Stimulated activated CD4-positive, alpha-beta T cell treated with anti-CD3 and anti-CD28 coated beads, Interleukin-2, amount 100 ng/mL, for 4 hours (primary cell): ENCODE measurements at places on chromosomes 11 and 22.

DNA sequence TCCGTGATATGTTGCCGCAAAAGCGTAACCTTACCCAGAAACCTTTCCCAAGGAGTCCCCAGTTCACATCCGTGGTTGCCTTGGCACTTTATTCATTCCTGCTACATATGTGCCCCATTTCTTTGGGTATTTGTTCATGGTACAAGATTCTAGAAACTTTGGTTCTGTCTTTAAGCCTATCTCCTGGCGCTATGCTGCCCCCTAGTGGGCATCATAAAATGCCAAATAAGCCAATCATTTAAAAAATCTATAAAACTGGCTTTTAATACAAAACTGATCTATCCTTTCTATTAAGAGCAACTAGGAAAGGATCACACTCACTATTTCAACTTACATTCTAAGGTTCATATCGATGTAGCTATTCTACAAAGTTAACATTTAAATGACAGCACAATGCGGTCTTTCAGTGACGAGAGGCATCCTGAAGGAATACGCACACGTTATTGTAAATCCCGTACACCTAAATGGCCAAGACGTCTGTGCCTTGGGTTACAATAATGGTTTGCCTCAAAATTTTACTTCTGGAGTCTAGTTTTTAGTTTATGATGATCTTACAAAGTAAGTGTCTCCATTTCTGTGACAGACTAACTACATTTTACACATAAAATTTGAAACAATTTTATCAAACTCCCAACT is 16.2 kb downstream of the PIWIL3 start:
- peak; percentile 30 for DNase-seq

GRCh38 chr11:3156282-3156660 is 8.8 kb downstream of the OSBPL5 start:
- no peak for DNase-seq

- DNase-seq: no peak
These were observed 81.1 kb upstream of the CRTAM start for GRCh38 chr11:122757201-122757600.

- DNase-seq: no peak
These were observed 71.6 kb downstream of the C11orf58 start for GRCh38 chr11:16809886-16810668.

- DNase-seq: no peak
These were observed 106.4 kb downstream of the MIAT start for GRCh38 chr22:26763633-26764361.

DNA sequence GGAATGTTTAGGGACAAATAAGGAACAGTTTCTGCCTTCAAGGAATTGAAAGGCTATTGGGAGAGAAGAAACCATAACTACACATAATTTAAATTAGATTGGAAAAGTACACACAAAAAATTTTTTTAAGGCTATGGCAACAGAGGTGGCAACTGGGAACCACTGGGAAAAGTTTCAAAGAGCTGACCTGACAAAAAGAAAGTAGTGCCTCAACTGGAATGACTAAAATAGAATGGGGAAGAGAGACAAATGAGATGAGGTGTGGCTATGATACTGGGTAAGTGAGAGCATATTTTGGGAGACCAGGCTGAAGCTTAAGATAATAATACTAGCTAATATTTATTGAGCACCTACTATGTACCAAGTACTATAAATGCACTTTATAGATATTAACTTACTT is 2.9 kb upstream of the AKIP1 start:
- no peak for DNase-seq

GRCh38 chr11:121968638-121969037 is 147.4 kb downstream of the BLID start:
- no peak for DNase-seq

DNA sequence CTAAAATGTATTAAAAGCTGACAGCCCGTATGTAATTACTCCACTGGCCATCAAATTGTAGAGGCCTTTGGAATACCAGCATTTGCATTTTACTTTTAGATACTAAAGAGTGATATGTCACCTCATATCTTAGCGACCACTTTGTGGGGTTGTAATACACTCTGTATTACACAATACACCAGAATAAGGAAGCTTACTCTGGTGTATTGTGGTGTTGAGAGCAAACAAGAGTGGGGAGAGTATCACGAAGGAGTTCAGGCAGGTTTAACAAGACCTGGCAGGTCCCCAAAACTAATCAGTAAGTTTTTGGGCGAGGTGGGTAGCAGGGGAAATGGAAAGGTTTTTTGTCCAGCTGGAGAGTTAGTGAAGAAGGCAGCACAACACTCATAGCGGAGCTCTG is 3.2 kb downstream of the NUP50 start:
- DNase-seq: no peak

DNA sequence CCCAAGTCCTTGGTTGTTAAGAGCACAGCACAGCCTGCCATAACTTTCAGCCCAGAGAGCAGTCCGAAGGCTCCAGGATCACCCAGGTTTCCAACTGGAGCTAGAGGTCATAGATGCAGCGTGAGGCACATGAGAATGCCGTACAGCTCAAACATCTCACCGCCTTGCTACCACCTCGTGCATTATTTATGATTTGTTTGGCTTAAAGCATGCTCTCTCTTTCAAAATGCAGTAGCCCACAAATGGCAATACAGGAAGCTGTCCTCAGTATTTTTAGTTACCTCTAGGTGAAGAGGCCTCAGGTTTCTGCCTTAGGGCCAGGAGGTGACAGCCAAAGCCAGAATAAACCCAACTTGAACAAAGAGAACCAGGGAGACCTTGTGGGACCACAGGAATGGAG is 14.4 kb downstream of the SCN3B start:
- no peak for DNase-seq

DNA sequence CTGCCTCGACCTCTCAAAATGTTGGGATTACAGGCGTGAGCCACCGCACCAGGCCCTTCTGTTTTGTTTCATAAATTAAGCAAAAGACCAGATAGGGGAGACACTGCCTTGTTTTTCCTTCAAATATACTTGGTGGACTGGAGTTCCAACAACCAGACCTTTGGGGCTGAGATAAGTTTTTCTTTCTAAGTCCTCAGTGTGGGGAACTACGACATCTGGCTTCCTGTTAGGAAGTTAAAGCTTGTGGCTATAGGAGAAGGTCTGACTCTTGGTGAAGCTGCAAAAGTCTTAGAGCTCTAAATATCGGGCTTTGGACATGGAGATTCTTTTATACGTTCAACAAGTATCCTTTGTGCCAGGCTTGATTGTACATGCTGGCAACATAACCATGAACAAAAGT is 64.1 kb upstream of the EED start:
- no peak for DNase-seq

- DNase-seq: no peak
These were observed 11.1 kb upstream of the RFPL1 start for GRCh38 chr22:29427176-29427760.

DNA sequence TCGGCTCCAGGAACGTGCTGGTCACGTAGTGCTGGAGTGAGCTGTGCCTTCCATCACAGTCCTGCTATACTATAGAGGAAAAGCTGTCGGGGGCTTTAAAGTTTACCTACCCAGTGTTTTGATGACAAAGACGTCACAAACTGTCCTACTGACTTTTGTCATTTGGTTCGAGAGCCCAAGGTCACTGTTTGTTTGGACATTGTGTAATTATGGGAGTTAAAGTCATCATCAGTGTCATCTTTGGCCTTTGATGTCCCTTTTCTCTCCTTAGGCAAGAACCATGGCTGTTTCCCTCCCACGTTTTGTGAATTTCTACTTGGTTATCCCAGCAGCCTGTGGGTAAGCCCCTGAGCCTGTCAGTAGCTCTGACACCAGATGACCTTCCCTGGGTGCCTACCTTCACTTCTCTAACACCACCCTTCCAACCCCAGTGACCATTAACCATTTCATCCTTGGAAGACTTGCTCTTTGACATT is 59.3 kb downstream of the SLC1A2 start:
- no peak for DNase-seq

- DNase-seq: no peak
These were observed 7.9 kb downstream of the LDHC start for GRCh38 chr11:18420067-18420466.

DNA sequence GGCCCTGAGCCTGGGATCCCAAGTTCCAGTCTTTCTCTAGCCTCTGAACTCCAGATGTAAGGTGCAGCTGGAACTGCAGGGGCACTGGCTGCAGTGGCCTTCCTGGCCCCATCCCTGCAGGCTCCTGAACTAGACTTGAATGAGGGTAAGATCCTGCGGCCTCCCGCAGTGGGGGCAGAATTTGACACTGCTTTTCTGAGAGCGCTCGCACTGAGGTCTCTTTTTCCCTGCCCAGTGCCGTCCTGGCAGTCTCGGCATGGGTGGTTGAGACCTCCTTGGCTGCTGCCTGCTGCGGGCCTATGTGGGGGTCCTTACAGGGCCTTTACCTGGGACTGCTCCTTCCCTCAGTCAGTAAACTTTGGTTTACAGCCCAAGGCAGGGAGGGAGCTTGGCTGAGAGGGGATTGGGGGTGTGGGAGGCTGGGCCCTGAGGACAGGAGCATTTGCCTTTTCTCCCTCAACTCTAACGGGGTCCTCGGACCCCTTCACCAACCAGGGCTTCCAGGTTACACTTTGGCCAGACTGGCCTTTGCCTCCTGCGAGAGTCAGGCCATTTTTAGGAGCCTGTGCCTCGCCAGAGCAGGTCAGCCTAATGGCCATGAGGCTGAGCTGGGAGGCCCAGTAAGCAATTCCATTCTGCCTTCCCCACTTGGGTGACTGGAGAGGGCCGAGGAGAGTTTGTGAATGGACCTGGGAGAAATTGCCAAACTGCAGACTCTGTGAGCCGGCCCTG is 35.4 kb downstream of the FAM83F start:
- DNase-seq: no peak

DNA sequence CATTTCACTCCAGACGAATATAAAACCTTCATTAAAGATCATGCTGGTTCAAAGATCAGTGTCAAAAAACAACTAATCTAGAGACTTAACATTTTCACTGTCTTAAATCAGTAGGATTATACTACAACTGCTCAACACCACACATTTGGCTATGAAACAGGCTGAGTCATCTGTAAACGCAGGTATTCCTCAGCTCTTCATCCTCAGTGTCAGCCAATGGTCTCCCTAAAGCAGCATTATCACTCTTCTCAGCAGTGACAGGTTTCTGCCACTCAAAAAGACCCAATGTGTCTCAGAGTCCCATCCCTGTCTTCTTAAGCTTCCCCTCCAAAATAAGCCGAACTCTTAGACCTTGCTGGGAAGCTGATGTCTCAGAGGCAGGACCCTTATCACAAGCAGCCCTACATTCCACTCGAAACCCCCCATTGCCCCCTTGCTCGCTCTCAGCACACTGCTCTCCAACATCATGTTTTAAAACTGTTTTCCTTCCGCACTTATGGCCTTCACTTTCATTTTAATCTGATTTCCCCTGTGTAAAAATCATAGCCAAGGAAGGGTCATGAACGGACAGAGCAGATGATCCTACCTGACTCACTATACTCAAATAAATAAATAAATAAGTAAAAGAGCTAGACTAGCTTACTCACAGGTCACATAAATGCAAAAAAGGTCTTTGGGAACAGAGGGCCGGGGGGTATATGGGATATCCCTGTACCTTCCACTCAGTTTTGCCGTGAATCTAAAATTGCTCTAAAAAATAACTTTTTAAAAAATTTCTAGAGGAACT is 23.0 kb downstream of the CDON start:
- DNase-seq: no peak

DNA sequence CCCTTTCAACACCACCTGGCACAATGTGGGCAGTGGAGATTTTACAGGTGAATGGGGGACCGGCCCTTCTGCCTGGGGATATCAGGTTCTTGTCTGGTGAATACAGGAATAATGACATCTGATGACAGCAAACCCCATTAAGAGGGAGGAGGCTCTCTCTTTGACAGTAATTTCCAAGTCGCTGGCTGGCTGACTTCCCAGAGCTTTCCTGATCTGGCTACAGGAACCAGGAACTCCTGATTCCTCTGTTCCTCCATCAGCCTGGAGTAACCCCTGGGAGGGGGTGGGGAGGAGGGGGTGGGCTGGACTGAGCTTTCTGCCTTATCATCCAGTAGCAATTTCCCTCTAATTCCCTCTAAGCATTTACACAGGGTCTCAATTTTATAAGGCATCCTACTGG is 3.7 kb upstream of the MIEF1 start:
- DNase-seq: no peak

- no peak for DNase-seq
These were observed 321.1 kb downstream of the AASDHPPT start for GRCh38 chr11:106398502-106399075.

DNA sequence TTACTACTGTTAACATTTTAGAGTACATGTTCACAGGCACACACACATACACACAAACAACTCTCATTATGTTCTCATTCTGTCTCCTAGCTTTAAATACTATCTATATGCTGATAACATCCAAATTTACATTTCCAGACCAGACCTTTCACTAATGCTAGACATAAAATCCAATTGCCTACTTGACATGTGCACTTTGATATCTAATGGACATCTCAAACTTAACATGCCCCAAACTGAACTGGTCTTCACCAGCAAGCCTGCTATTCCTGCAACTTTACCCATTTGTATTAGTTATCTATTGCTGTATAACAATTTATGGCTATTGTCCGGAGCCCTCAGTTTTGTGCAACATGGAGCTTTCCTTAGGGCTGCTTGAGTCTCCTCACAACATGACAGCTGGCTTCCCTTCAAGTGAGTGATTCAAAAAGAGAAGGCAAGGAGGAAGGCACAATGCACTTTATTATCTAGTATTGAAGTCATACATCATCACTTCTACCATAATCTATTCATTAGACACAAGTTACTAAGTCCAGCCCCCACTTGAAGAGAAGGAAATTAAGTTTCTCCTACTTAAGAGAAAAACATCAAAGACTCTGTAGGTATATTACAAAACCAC is 3.0 kb downstream of the SLC36A4 start:
- no peak for DNase-seq

- no peak for DNase-seq
These were observed 33.7 kb downstream of the SC5D start for GRCh38 chr11:121326230-121326629.

DNA sequence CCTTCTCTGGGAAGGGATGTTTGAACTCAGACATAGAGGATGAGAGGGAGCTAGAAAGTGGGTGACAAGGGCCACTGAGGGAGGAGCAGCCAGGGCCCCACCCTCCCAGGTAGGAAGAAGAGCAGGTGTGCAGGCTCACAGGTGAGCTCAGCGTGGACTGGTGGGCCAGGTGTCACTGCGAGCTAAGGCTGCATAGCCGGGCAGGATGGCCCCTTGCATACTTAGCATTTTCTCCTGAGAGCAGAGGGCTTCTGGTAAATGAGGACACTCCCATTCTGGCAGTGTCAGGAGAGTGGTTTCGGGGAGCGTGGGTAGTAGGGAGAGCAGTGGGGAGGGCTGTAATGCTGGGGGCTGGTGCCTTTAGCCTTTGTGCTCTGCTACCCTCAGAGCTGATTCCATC is 843.4 kb downstream of the TBC1D22A start:
- DNase-seq: no peak
